ENCODE measurements at places on chromosomes 1 and 21.

DNA sequence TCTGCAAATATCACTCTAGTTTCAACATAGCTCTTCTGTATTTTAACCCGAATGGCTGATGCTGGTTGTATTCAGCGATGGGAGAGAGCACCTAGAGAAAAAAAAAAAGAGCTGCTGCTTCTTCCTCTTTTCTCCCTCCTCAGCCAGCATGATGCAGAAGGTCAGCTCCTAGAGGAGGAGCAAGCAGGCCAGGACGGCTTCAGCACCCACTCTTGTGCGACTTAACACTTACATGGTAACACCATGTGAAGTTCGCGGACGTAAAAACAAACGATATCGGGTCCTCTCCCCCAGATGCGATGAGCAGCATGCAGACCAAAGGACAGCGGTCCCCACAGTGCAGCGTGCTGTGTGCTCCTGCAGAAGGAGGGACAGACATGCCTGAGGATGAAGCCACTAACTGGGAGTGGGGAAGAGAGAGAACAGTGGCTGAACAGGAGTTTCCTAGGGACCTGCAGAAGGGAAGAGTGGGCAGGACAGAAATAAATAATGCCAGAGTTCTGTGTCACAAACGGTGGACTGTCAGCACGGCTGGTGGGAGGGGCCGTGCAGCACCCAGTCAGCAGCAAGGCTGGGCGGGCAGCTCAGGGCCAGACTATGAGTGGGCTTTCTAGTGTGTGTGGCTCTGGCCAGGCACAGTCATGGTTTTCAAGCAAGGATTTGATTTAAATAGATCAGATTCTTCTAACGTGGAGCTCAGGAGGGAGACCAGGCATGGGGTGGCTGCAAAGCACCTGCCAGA, 11.4 kb upstream of the B3GALT5 start:
- DNase-seq: no peak

DNA sequence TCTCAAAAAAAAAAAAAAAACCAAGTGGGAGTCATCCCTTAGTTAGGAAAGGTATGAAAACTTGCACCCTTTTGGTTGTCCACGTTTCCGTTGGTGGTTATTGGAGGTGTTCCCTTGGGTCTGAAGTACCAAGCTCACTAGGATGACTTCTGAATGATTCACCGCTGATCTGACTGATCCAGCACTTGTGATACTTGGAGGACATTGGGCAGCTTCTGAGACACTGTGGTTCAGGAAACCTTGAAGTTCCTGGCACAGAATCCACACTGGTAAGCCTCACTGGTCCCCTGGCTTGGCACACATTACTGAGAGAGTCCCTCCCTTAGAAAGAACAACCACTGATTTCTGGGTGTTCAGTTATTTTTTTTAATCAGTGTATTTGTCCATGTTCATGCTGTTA, 91.9 kb downstream of the RYR2 start:
- no peak for DNase-seq

DNA sequence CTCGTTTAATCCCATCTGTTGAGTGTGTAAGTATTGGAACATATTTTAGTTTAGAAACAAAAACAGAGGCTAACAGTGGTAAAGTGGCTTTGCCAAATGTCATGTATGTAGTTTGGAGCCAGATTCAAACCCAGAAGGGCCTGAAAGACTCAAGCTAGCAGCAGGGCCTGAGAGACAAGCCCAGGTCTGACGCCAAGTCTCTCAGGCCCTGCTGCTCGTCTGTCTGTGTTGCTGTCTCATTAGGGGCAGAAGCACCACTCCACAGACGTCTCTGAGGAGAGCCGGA, 8.3 kb downstream of the CITED4 start:
- no peak for DNase-seq

- no peak for DNase-seq
These were observed 1.1 kb upstream of the TMEM52 start for GRCh38 chr1:1920057-1920607.

DNA sequence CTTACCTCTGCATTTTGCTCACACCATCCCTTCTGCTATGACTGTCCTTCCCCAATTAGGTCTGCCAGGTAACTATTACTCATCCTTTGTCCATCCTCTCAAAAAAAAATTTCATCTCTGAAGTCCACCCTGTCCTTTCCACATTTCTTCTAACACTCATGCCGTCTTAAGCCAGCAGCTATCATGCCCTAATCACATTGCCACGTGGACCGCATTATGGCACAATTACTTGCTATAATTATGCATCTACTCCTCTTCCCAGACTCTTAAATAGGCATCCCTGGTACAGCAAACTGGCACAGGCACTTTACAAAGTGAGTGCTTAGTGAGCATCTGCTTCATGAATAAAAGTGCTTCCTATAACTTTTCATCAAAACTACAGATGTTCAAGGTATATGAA, 295.4 kb upstream of the ESRRG start:
- no peak for DNase-seq

DNA sequence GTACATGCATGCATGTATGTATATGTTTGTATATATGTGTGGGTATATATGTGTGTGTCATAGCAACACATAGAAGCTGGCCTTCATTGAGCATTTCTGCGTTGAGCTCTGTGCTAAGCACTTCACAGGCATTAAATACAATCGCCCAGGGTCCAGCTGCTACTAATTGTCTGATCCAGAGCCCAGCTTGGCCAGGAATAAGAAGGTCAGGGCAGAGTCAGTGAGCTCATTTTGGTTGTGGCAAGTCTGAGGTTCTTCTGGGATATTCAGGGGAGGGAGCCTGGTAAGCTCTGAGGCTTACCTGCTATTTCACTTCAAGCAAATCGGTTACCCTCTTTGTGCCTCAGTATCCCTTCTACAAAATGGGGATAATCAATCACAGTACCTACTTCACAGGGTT, 59.6 kb downstream of the FOXO6 start:
- DNase-seq: no peak

DNA sequence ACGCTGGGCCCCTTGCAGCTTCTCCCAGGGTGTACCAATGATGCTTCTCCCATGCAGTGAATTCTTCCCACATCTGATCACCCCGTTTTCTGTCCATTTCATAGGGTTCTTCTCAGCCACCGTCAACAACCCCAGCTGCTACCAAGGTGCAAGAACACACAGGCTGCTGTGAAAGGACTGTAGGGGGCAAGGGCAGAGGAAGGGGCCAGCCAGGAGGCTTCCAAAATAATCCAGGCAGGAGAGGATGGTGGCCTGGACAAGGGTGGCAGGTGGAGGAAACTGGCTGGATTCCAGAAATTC, 113.3 kb upstream of the WNT4 start:
- DNase-seq: no peak

DNA sequence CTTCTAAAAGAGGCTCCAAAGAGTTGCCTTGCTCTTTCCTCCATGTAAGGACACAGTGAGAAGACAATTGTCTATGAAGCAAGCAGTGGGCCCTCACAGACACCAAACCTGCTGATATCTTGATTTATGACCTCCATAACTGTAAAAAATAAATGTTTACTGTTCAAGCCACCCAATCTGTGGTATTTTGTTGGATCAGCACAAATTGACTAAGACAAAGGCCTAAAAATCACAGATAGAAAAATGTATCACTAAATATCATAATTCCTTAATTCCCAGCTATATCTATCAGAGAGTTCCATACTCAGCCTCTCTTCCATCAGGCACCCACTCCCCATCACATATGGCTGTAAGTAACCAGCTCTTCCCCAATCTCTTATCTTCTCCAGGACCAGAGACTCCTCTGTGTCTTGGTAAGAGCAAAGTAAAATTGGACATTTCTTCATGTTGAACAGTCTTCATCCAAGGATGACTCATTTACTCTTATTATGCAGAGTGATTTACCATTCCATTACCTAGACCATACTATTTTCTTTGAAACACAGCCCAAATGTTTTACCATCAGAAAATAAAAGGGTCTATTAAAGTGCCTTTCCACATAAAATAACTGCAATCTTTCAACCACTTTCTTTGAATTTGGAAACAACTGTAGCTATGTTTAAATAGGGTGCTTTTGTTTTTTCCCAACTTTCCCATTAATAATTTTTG, 503.6 kb downstream of the MRPL39 start:
- DNase-seq: no peak

- no peak for DNase-seq
These were observed 121.9 kb upstream of the TSPAN2 start for GRCh38 chr1:115211071-115211745.

DNA sequence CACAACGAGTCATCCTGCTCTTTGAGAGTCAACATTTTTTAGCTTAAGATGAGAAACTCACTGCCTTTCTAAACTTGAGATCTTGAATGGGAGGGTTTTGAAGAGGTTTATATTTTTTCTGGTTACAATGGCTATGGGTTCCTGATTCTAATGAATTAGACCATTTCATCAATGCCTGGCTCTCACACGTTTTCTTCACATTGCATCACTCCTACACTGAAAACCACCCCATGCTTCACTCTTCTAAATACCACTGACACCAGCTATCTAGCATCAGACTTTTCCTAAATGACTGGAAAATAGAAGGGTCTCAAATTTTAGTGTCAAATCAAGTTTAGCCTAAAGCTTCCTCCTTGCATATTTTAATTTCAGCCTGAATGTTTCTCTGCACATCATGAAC, 606.1 kb upstream of the USP24 start:
- no peak for DNase-seq

GRCh38 chr1:228748431-228748830, 13.2 kb downstream of the RHOU start:
- no peak for DNase-seq

DNA sequence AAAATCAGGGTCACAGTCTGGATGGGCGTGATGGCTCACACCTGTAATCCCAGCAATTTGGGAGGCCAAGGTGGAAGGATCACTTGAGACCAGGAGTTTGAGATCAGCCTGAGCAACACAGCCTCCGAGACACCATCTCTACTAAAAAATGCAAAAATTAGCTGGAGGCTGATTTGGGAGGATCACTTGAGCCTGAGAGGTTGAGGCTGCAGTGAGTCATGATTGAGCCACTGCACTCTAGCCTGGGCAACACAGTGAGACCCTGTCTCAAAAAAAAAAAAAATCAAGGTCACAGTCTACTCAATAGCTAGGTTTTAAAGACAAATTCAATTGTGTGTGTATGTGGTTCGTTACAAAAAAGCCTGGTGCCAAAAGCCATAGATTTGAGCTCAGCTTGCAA, 34.4 kb downstream of the TRIM67 start:
- DNase-seq: no peak

GRCh38 chr1:164716992-164717703, 158.2 kb downstream of the PBX1 start:
- DNase-seq: no peak

DNA sequence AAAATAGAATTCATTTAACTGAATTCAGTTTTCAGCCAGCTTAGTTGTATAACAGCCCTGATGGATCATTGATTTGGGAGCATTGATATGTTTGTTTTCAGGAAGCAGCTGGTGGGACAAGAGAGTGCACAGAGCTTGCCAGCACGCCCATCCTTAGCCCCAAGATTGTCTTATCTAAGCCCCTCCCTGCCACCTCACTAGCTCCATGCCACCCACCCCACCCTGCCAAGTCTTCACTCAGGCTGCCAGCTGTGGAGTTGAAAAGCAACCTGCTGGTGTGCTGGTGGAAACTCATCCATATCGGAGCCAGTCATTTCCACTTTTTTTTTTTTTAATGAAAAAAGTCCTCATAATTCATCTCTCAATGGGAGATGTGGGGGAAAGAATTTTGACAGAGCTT, 11.8 kb downstream of the KIRREL1 start:
- DNase-seq: no peak

- no peak for DNase-seq
These were observed 604.5 kb downstream of the LMO4 start for GRCh38 chr1:87933171-87933570.

- no peak for DNase-seq
These were observed 382.8 kb downstream of the AMY1C start for GRCh38 chr1:104132382-104132973.

GRCh38 chr1:116534014-116534739, 36.6 kb downstream of the CD58 start:
- DNase-seq: no peak

GRCh38 chr1:46594063-46594462, 10.0 kb downstream of the MKNK1 start:
- no peak for DNase-seq

- peak; percentile 25 for DNase-seq
These were observed at the start of gene RAVER2 for GRCh38 chr1:64744492-64745180. RAVER2 (plus strand) TSS chr1:64745075; CDS start chr1:64745173, 98 bp downstream.

DNA sequence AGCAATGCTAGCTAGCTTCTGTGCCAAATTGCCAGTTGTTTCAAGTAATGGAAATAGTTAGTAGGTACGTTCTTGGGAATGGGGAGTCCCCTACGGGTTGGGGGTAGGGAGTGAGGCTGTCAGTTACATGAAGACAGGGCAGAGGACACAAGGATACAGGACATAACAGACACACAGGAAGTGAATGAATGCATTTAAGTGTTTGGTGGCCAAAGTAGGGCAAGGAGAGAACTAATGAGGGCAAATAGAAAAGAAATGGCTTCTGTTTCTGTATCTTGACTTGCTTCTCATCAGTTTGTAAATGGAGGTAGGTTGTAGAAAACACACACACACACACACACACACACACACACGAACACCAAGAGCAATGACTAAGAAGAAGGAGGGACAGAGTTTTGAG, 142.2 kb downstream of the S1PR1 start:
- no peak for DNase-seq

GRCh38 chr1:91535441-91535840, 34.8 kb downstream of the CDC7 start:
- no peak for DNase-seq

DNA sequence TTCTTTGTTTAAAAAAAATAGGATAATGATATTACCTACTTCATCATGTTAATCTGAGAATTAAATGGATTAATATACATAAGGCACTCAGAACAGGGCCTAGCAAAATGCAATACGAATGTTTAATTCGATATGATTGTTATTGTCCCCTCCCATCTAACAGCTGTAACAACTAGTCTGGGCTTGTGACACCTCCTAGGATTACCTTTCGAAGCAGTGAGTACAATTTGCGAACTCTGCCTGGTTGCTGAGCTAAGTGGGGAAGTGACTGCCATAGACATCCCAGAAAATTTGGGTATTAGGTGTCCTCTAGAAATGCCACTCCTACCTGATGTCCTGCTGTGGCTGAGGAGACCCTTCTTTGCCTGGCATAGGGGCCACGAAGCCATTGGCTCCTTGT, 3.0 kb downstream of the RASSF5 start:
- no peak for DNase-seq

DNA sequence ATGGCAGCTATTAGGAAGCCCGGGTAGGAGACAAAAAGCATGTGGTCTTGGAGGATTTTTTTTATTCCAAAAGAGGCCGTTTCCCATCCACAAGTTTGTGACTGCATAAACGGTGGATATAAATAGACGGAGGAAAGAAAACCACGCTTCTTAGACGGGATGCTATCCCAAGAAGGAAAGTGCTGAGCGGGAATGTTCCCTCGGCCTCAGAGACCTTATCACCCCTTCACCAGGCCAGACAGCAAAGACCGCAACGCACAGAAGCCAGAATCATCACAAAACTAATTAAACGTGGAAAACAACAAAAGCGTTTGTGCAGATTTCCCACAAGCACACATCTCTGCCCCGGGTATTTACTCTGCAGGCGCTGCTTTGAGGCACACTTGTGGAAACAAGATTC, 43.2 kb downstream of the HLCS start:
- no peak for DNase-seq

All from stimulated activated naive CD4-positive, alpha-beta T cell (primary cell).